ENCODE measurements at places on chromosomes 12 and 14.

GRCh38 chr14:49614196-49614595, 6.2 kb downstream of the RPL36AL start:
- DNase-seq = no peak

DNA sequence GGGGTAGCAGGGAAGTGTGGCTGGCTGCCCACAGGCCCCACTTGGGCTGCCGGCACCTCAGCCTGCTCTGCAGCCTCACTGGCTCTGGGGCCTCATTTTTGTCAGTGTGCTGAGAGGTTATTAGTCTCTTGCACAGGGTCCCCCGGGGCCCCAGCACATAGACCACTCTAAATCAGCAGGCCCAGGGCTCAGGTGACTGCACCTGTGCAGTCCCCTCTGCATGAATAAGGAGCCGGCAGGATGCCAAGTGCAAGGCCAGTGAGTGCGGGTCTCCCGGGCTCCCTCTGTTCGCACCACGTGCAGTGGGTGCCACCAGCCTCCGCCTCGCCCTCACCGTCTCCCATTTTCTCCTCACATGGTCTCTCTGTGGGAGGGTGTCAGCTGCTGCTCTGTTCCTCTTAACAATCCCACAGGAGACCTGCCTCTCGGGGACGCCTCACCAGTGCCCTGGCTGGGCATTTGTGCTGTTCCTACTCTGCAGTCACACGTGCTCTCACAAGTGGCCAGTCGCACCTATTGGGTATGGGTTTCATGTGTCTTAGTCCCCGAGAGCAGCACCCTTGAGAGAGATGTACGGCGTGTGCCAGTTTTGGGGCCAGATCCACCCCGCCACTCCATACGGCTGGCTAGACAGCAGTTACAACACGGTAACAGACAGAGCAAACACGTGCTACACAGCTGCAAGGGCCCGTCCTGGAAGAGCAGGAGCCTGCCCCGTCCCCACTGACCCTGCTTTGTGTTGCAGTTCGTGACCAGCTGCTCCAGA, 40.4 kb downstream of the MMAB start:
- DNase-seq = no peak

GRCh38 chr14:23621204-23621931, 14.8 kb upstream of the DHRS2 start:
- no peak for DNase-seq

DNA sequence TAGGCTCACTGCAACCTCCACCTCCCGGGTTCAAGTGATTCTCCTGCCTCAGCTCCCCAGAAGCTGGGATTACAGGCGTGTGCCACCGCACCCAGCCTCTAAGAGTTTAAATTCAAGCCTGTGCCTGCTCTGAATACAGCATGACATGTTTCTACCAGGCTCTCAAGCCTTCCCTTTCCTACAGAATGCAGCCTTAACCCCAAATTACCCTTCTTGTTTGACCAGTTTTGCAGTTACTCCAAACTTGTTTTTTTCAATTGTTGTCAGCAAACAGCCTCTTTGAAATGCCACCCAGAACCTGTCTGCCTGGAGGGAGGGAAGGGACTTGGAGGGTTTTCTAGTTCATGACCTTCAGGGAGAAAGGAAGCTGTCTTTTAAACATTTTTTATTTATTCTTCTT, 15.4 kb downstream of the GLTP start:
- no peak for DNase-seq

- DNase-seq = no peak
Observed at GRCh38 chr14:23141706-23142444, 22.8 kb upstream of the CEBPE start.

DNA sequence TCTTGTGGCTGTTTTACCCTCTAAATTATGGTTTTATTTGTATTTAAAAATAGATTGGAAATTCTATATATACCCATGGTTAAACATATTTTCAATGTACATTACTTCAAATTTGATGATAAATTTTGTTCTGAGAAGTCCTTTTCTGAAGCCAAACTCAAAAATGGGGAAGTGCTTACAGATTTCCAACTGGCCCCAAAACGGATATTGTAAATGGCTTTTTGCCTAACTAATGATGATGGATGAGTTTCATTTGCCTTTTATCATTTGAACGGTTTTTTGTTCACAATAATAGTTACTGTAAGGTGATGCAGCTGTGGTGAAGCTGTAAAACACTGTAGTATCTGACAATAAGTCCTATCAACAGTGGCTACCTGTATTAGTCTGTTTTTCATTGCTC, 136.9 kb downstream of the FUT8 start:
- DNase-seq = no peak

DNA sequence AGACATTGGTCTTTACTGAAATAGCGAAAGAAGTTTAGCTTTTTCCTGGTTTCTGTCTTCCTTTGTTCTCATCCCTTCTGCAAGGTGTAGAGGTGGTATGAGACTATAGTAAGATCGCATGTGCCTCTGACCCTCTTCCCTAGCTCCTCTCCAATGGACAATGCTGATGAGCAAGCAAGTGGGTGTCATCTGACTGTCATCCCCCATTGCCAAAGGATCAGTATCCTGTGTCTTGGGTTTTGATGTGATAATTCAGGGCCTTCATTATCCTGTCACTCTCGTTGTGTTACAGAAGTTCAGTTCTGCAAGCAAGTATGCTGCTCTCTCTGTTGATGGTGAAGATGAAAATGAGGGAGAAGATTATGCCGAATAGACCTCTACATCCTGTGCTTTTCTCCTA, 10.0 kb upstream of the TNS2 start:
- no peak for DNase-seq

- DNase-seq = no peak
Observed at GRCh38 chr14:85293612-85294234, 236.2 kb upstream of the FLRT2 start.

DNA sequence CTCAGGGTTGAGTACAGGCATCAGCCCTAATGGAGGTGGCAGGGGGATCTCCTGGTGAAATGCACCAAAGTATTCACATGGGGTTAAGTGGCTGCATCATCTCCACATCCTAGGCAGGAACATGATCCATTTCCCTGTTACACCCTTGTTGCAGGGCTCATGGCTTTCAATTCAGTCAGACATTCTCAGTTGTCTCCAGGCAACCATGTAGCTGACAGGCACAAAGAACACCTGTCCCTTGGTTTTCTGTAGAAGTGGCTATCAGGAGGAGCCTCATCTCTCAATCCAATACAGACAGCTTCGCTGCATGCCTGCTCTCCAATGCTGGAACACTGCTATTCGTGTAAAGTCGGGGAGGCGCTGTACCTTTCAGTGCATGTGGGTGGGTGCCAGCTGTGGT, 299.0 kb upstream of the FOXG1 start:
- no peak for DNase-seq

- no peak for DNase-seq
Observed at GRCh38 chr14:35344107-35344807, 52.1 kb downstream of the PSMA6 start.

DNA sequence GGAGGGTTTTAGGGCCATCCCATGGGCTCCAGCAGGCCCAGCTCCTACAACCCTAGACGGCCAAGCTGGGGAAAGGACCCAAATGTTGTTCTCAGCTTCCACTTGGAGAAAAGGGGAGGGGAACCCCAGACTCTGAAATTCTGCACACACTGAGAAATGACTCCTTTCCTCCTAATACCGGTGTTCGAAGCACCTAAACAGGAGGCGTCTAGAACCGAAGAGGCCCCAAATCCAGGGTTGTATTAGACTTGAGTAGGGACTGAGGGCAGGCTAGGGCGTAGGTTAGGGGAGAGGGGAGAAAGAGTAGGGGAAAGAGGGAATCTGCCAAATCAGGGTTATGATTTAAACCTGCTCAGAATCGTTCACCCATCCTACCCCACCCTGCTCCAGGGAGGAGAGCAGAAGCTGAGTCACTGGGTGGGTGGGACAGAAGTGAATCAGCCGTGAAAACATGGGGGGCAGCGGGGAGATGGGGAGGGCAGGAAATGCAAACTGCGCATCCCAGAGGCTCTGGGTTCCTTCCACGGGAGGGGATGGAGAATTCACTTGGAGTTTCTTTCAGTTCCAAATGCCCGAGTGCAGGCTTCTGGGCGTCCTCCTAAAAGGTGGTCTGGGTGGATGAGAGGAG, 1.0 kb downstream of the IGFBP6 start:
- DNase-seq = no peak

DNA sequence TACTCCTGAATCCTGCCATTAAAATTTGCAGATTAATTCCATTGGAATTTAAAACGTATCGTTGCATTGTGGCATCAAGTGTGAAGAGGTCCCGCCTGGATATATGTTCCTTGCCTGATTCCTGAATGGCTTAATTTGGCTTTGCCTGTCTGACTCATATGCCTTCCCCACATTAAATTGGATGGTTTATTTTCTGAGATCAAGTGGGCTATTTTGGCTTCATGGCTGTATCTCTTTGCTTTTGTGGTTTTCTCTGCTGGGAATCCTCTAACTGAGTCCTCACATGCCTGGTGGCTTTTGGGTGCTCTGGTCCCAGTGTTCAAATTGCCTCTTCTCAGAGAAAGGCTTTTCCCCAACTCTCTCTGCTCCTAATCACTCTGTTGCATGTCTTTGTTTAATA, 127.9 kb upstream of the DYRK2 start:
- no peak for DNase-seq

- no peak for DNase-seq
Observed at GRCh38 chr12:3257411-3257810, 180.2 kb downstream of the TSPAN9 start.

GRCh38 chr12:38222011-38222410, 94.6 kb upstream of the ALG10B start:
- DNase-seq = no peak

DNA sequence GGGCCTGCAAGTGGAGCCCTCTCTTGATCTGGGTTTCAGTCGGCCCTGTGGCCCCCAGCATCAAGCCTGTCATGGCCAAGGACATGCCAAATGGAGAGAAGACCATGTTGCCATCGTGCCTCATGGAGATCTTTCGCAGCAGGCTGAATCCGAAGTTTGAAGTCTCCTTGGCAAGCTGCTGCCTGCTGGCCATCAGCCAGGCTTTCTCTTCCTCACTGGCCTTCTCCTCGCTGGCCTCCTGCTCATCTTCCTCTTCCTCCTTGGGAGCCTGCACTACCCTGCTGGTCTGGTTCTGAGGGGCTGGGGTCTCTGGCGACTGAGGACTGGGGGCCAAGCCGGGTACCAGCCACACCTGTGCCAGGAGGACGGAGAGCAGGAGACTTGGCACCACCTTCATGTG, 2.9 kb downstream of the SERPINA10 start:
- no peak for DNase-seq

Measured in progenitor cell of endocrine pancreas (in vitro differentiated cells).